Foreskin fibroblast (primary cell): ENCODE measurements at places on chromosomes 1 and 21.

- DNase-seq, result no peak
These were observed 239.0 kb downstream of the RHOU start for GRCh38 chr1:228974273-228974672.

- peak; percentile 87 for DNase-seq
These were observed 805.3 kb downstream of the USP25 start for GRCh38 chr21:16535102-16535422.

GRCh38 chr1:196680107-196680506 lies 28.3 kb downstream of the CFH start:
- DNase-seq, result peak; percentile 67

- DNase-seq, result no peak
These were observed 54.5 kb downstream of the ATP5PO start for GRCh38 chr21:33861125-33861524.

DNA sequence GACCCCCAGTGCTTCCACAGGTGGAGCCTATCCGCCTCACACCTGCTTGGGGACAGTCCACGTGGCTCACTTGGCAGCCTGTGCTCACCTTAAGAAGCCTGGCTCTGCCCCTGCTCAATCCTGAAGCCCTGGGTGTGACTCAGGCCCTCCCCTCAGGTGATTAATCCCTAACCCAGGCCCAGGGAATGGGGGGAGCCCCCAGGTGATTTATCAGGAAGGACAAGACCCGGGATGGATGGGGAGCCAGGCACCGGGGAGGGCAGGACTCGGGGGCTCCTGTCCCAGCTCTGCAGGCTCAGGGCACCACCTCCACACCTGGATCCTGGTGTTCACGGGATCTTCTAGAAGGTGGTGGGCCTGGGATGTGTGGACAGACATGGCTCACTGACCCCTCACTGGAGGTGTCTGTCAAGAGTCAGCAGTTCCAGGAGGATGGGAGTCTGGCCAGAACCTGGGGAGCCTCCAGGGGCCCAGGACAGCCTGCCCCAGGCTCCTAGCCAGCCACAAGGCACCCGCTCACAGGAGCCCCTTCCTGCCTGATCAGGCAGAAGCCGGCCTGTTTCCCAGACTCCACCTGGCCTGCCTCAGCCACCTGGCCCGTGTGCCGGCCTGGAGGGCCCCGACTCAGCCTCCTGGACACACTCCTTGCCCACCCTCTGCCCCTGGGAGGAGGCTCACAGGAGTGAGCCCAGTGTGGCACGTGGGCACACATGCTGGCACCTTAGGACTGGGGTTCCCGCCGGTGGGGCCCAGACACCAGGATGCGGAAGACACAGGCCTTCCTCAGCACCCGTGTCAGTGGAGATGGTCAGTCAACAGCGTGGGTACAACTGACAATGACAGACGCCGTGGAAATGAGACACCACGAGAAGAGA lies 38.6 kb upstream of the COL6A1 start:
- DNase-seq, result no peak

- DNase-seq, result peak; percentile 91
These were observed 520 bp downstream of the PLEKHN1 start for GRCh38 chr1:966704-967300.
